ENCODE measurements at places on chromosomes 5 and 9. TPM values are rescaled to one million over a fixed set of nuclear protein-coding genes. Genes with fewer than 3 reads are reported as not detected.
A peak's percentile ranks its signal among the peaks of the same experiment; 100 is the strongest.

DNA sequence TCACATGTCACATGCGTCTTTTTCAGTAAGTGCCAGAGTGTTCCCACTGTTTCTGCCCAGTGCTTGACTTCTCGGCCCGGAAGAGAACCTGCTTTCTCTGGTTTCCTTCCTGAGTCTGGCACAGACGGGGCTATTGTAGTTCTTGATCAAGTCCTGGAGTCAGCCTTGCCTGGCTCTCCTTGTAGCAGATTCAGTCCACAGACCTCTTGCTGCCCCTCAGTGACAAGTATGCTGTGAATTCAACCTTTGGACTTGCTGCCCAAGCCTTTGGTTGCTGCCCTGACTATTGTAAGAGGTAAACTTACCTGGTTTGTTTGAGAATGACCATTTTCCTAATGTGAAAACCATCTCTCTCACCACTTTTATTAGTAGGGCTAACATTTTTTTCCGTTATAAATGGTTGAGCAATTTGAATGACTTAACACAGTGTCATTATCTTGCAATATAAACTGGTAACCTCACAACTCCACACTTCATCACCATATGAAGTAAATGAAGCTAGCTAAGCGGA lies 24.7 kb downstream of the ZBTB34 start:
- no peak for DNase-seq

DNA sequence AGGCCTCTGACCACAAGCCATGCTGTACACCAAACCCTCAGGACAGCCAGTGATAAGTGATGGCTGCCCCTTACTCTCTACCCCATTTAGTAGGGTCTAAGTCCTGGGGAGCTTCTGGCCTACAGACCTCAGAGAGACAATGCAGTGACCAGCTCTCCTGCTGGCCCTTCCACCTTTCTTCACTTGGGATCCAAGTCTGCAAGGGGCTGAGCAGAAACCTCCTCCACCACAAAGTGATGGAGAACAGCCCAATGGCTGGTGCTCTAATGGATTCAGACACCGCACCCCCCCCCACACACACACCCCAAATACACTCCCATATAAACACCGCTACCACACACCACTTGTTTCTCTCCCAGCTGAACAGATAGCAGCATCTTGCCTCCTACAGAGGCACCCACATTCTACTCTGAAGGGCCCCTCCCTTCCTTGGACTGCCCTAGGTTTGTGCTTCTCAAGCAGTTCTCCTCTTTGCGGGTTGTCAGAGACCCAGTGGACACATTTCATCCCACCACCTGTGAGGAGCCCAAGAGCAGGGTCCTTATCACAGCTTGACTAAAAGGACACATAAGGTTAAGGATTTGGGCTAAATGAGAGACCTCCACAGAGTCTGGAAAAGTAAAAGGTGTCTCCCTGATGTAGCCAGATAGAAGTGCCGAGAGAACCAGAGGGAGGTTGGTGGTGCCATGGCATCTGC lies 1.3 kb upstream of the PDLIM4 start:
- no peak for DNase-seq

- DNase-seq: no peak
These were observed 274.8 kb upstream of the CCNG1 start for GRCh38 chr5:163162645-163163044.

DNA sequence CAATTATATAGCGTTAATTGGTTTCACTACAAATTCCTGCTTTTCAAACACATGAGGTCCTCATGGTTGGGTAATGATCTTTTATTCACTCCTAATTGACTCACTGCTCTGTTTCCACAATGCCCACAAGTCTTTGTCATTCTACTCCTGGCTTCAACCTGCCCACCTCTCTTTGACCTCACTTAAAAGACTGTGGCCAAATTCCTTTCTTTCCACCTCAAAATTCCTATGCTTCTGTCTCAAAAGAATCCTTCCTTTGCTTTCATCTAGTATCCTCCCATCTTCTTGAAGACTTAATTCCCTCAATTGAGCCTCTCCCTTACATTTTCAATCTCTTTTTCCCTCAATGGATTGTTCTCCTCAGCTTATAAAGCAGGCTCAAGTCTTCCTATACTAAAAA lies 4.9 kb downstream of the APBA1 start:
- no peak for DNase-seq

GRCh38 chr5:82403026-82403425 lies 124.9 kb upstream of the RPS23 start:
- DNase-seq: no peak

DNA sequence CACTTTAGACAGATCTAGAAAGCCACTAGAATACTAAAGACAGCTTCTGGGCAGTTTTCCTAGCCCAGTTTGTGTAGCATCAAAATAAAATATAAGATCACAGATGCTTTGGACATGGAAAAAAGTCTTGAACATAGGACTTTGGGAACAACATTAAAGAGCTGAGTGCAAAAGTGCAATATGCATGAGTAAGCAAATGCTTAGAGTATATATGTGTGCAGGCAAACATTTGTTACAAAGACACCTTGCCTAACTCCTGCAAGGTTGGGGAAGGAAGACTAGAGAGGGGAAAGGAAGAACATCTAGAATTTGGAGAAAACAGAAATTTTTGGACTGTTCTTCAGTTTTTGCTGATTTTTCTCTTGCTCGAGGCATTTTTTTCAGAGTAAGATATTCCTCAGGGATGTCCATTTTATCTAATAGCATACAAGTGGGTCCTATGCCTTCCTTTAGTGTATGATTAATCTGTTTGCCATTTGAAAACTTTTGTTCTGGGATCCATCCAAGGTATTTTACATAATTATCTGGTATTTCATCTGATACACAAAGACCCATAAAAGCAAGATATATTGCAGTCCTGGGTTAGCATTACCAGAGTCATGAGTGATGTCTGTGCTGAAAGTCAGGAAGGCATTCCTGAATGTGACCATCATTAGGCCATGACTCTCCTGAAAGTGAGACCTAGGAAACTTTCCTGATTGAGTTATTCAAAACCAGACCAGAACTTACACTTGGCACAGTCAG lies 142.0 kb upstream of the RGMB start:
- DNase-seq: peak; percentile 61

DNA sequence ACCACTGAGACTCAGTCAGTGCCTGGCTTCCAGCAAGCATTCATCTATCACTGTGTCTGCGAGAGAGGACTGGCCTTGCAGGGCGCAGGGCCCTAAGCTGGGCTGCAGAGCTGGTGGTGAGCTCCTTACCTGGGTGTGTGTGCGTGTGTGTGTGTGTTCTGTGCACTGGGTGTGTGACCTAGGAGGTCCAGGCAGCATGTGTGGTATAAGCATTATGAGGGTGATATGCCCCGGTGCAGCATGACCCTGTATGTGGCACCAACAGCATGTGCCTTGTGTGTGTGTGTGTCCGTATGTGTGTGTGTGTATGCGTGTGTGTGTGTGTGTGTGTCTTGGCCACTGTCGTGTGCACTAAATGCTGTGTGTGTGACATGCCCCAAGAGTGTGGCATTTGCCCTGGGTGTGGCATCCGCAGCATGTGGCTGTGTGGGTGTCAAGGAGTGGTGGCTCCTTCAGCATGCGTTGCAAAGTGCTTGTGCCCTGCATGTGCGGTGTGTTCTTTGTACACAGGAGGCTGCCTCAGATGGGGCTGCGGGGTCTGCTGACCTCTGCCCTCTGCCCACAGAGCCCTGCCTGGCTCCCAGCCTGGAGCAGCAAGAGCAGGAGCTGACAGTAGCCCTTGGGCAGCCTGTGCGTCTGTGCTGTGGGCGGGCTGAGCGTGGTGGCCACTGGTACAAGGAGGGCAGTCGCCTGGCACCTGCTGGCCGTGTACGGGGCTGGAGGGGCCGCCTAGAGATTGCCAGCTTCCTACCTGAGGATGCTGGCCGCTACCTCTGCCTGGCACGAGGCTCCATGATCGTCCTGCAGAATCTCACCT lies 3.3 kb downstream of the FGFR4 start:
- no peak for DNase-seq

DNA sequence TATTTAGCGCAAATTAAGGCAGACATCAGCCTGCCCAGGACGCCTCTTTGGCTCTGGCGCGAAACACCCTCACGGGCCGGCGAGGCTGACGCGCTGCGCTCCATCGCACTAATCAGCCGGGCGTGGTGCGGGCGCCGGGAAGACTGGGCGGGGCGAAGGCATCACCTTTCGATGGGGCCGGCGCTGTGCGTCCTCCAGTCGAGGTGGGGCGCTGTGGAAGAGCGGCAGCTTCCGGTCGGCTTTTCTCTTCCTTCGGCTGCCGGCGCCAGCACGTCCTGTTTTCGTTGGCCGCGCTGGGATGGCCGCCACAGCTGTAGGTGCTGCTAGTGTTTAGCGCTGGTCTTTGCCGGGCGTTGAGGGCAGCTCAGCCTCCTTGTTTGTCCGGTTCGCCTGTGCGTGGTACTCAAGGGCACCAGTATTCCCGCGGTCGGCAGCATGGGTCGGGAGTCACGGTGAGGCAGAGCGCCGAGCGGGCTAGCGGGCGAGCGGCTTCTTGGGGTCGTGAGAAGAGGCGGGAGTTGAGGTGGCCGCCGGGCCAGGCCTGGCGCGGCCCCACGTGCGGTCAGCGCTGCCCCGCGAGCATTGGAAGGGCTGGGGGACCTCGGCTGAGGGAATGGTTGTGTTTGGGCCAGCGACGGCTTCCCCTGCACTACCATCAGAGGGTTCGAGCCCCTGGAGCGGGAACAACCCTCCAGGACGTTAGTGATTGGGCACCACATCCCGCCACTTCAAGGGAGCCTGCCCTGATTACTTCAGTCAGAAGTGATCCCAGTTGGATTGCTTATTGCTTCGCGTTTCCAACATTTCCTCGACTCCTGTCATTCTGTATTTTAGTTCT lies at the start of gene DDX46:
DDX46 (plus strand) TSS at position 276 of the 838 bp plus-strand sequence; CDS start at position 436, 160 bp downstream.
- DNase-seq: peak; percentile 92

- no peak for DNase-seq
These were observed 176.5 kb upstream of the MAP3K1 start for GRCh38 chr5:56638768-56639238.

DNA sequence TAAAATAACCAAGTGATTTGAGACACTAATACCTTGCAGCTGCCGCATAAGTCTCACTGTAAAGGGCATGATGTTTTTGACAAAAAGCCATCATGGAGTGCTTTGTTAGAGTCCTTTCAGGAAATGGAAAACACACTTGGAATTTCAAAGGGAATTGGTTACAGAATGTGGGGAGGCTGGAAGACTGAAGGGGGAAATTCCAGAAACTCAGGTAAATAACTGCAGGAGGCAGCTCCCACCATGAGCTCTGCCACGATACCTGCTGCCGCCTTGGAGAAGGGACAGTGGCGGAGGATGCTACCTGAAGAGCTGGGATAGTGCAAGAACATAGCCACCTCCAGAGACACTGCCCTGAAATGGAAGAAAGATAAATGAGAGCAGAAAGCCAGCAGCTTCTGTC lies 66.9 kb downstream of the PRKACG start:
- no peak for DNase-seq

- no peak for DNase-seq
These were observed 2.7 kb downstream of the PHYHD1 start for GRCh38 chr9:128923493-128923883.

Gene PGM5
- 2.6 TPM for total RNA-seq

Gene C1QTNF2
- total RNA-seq: 0.64 TPM

Gene ISL1
- total RNA-seq: not detected

Gene DRD1
- under 0.01 TPM for total RNA-seq

Gene GABRA1
- not detected for total RNA-seq

Data from fibroblast of villous mesenchyme (primary cell).